ENCODE measurements at places on chromosomes 5 and 9.

DNA sequence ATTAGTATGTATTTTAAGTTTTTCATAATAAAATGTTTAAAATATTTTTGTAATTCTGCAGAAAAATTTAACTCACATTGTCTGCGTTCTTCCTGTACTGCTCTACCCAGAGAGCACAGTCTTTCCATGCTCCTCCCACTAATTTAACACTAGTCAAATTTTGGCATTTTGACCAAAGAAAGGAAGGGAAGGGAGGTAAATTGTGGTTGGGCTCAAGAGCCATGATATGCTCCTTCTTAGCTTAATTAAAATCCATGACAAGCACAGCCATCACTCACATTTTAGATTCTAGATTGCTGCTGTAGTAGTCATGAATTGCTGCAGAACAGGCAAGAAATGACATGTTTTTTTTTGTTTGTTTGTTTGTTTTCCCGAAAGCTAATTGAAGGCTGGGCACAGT is 98.4 kb downstream of the NLN start:
- no peak for DNase-seq

DNA sequence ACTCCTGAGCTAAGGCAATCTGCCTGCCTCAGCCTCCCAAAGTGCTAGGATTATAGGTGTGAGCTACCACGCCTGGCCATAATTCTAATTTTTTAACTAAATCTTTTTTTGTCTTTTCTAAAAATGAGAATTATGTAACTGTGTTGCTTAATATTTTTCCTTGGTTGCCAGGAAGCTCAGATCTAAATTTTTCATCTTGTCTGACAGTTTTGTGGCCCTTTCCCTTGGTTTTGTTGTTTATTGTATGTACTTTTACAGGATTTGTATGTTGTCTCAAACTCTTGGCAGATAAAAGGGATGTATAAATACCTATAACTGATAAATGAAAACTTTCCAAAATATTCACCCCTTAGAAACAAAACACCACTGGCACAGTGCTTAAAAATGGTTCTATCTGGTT is 88.2 kb upstream of the KLF9 start:
- no peak for DNase-seq

DNA sequence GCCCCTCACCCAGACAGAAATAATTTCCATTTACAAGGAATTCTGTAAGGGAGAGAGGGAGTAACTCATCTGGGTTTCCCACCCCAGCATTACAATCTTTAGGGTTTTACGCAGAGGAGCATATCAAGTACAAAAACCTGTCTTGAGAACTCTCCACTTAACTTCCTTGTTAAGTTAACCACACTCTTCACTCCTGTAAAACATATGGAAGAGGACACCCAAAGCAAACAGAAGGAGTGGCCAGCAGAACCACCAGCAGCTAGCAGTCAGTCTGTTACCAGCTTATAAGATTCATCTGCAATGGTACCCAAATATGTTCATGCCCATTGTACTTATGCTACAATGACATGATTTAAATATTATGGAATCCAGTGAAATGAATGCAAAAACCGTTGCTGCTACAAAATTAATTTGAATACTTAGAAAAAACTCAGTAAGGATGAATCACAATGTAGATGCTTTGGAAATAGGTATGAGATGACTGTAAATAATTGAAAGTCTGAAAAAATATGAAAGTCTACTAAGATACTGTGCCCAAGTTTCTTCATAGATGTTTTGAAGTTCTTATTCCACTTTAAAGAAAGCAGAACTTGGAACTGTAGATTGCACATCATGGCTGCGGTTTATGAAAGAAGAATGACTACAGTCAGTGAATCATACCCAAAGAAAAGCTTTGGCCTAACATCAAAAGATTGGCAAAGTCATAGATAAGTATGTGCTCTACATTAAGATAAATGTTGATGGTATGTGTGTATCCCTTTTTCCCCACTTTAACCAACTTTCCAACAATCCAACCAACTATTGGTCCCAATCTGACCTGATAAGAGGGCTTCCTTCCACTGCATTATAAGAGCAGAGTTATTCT is 233.6 kb downstream of the ACTL7B start:
- no peak for DNase-seq

DNA sequence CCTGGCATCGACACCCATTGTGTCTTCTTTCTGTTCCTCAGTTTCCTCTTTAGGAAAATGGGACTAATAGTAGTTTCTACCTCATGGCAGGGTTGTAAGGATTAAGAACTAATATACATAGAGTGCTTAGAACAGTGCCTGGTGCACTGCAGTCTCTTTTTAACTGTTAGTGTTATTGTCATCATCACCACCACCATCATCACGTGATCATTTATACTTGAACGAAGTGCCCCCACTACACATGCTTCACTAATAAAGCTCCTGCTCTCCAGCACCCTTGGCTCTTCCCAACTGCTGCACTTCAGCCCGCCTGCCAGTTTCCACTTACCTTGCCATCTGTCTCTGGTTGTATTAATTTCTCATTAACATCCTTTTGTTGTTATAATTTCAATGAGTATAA is 35.8 kb upstream of the MAST4 start:
- DNase-seq, result no peak

GRCh38 chr5:34719029-34719428 is 62.9 kb downstream of the RAI14 start:
- no peak for DNase-seq

DNA sequence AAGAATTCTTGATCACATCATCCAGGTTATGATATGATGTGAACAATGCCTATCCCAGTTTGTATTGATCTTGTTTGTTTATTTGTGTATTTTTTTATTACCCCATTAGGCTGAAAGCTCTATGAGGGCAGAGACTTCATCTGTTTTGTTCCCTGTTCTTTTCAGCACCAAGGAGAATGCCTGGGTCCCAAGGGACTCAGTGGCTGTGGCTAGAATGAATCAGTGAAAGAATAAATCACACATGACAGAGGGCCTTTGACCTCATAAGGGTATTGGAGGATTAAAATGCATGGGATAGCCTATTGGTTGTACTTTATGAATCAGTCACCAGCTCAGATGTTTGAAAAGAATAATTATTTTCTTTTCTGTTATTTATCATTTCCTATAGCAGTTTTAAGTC is 292.2 kb downstream of the GAS1 start:
- DNase-seq, result no peak

DNA sequence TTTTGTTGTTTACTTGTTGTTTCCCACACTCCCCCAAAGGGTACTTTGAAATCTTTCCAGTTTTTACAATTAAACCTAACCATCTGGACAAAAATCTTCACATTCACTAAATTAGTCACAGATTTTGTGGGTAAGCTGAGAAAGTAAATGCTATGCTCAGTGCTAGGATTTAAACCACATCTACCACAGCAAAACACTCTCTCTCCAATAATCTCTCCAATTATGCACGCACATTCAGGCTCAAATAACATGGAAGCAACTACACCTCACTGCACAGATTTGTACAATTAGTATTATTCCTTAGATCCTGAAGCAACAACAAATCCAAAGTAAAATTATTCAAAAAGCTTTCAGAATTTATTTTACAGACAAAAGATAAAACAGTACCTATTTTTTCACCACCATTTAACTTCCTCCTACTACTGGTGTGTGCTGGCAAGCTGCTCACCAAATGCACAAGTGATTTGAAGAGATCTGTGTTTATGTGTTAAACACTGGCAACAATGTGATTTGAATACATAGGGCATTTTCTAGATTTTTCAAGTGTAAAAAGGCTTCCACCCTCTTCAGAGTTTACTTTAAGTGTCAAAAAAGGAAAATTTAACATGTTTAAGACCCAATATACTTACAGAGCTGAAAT is 16.6 kb downstream of the ZNF608 start:
- no peak for DNase-seq

- no peak for DNase-seq
Measured at GRCh38 chr9:15873573-15874177, 320.8 kb downstream of the CCDC171 start.

DNA sequence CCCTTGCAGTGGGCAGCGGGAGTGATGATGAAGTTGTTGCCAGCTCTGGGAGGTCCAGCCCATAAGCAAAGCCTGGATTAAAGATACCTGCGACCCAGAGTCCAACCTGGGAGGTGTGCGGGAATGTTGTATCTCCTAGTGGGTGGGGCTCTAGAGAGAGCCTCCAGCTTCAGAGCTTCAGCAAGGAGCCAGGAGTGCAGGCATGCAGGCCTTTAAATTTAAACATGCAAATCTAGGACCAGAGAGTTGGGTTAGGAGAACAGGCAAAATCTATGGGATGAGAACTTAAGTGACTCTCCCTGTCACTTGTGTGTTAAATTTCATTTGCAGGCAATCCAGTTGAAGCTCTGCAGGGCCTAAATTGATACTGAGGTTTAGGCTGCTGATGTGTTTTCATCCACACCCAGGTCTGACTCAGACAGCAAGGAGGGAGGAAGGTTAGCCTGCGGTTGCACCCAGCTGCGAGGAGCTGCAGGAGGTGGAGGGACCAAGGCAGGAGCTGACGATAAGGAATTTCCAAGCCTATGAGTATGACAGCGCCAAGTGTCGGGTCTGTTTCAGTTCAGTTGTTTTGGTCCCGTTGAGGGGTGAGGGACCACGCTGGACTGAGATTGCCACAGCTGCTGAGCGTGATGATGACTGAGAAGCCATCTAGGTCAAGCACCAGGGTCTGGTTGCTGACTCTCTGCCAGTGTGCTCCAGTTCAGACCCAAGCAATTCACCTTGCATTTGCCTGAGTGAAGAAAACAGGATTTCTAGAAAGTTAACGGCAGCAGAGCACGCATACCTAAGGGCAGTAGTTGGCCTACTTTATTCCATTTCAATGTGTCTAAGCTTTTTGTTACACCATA is 243.0 kb downstream of the ICE1 start:
- DNase-seq, result no peak

DNA sequence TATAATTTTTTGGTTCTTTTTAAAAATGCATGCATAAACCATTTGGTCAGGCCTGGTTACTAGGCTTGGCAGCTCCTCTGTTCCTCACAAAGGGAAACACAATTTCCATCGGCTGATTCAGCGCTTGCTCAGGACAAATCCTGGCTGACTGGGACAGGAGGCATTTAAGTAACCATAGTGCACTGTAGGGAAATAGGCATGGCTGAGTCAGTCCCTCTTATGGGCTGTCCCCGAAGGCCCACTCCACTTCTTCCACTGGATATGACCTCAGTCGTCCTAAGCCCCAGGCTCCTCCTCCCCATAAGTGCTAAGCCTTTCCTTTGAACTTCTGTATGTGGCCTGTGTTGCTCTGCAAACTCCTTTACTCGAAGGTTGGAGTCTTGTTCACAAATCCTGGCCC is 71.2 kb upstream of the GLIS3 start:
- DNase-seq, result no peak

GRCh38 chr5:96716716-96717115 is 54.5 kb downstream of the CAST start:
- DNase-seq, result no peak

DNA sequence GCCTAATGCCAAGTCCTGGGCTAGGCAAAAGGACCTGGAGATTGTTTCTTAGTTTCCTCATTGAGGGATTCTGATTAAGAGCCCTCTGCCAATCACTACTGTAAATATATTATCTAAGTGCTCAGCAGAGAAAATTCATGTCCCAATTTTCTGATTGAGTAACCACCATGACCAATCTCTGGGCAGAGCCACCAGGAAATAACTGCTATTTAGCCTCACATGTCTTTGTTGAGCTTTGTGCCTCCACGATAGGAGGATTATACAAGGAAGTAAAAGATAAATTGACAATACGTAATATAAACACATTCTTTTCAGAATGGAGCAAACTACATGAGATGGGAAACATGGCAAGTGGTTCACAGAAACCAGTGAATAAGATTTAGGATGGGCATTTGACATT is 396.1 kb upstream of the PAPPA start:
- no peak for DNase-seq

DNA sequence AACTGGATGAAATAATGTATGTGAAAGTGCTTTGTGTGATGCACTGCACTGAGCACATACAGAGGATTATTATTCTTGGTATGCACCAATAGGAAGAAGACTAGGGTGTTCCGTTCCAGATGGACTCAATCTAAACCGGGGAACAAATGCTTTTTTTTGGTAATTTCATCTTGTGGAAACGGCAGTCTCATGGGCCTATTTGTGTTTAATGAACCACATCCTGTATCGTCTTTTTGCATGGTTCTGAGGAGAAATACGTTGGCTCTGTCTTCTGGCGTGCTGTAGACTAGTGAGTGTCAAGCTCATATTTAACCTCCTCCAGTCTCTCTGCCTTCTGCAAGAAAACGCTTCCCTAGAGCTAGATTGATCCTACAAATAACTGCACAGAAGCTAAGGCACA is 30.0 kb downstream of the TRIM32 start:
- no peak for DNase-seq

DNA sequence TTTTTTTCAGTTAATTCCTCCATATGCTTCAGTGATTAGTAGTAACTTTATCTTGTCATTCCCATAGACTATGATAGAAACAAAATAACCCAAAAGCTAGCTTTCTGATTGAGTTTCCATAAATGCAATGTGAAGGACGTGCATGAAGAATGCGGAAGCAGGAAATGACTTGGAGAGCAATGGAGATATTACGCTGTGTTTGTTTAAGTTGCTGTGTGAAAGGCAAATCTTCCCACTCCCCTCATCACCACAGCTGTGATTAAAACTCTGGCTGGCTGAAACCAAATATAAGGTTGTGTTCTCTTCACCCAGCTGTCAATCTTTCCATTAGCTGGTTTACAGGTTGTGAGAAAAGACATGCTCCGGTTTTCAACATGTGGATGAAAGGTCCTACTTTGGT is 83.9 kb downstream of the NR2F1-AS1 start:
- DNase-seq, result no peak

DNA sequence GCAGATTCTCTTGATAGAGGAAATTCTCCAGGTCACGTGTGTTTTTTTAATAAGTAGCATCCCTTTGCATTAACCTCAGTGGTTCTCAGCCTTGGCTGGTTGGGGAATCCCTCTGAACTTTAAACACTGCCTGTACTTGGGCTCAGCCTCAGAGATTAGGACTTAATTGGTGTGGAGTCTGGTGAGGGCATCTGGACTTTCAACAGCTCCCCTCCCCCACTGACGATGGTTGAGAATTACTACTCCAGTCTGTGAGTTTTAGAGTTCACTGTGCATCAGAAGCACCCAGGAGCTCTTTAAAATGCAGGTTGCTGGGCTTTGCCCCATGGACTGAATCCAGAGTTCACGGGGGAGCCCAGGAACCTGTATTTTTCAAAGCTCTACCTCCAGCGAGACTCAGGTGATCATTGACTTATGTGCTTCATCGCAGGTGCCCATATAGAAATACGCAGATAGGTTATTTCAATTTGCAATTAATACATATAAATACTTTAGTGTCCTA is 71.4 kb downstream of the DAPK1 start:
- DNase-seq, result no peak

Data from tibial artery (tissue), 4 donors.